ENCODE measurements at places on chromosomes 1 and 21. TPM values are rescaled to one million over a fixed set of nuclear protein-coding genes. Genes with fewer than 3 reads are reported as not detected.

The PRUNE1 gene
- polyA plus RNA-seq = 37.5 TPM

The HES2 gene
- 0.38 TPM for polyA plus RNA-seq

The INKA2 gene
- 25.9 TPM for polyA plus RNA-seq

The SELP gene
- 1.0 TPM for polyA plus RNA-seq

The PEX11B gene
- 51.7 TPM for polyA plus RNA-seq

Measured in spinal cord (tissue), 10 donors.